ENCODE measurements at places on chromosomes 5 and 9.

DNA sequence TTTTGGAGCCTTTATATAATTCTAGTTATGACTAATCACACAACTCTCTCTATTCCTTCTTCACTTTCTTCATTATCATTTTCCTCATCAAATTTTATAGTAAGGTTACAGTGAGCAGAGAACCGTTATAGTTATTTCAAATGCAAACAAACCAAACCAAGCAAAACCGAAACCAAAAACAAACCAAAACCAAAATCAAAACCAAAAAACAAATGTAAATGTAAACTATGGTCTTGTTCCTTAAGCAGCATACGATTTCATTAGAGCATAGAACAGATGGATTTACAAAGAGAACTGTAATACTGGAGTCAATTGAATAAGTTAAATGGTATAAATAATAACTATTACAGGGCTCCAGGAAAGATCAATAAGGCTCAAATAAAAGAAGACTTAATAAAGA lies 447.1 kb downstream of the LRRC70 start:
- no peak for DNase-seq

GRCh38 chr9:132637351-132637750 lies 32.4 kb downstream of the DDX31 start:
- no peak for DNase-seq

GRCh38 chr9:20353931-20354652 lies 268.2 kb downstream of the MLLT3 start:
- no peak for DNase-seq

GRCh38 chr5:18888821-18889220 lies 1099.2 kb downstream of the CDH18 start:
- DNase-seq, result no peak

- no peak for DNase-seq
Observed at GRCh38 chr9:84751921-84752320, 82.4 kb downstream of the NTRK2 start.

GRCh38 chr5:30539004-30539634 lies 654.4 kb upstream of the CDH6 start:
- peak; percentile 17 for DNase-seq

Data from kidney glomerular epithelial cell (primary cell).